Left forelimb (tissue), 1 donor: ENCODE measurements at places on chromosomes 5 and 9.
A peak's percentile ranks its signal among the peaks of the same experiment; 100 is the strongest.

DNA sequence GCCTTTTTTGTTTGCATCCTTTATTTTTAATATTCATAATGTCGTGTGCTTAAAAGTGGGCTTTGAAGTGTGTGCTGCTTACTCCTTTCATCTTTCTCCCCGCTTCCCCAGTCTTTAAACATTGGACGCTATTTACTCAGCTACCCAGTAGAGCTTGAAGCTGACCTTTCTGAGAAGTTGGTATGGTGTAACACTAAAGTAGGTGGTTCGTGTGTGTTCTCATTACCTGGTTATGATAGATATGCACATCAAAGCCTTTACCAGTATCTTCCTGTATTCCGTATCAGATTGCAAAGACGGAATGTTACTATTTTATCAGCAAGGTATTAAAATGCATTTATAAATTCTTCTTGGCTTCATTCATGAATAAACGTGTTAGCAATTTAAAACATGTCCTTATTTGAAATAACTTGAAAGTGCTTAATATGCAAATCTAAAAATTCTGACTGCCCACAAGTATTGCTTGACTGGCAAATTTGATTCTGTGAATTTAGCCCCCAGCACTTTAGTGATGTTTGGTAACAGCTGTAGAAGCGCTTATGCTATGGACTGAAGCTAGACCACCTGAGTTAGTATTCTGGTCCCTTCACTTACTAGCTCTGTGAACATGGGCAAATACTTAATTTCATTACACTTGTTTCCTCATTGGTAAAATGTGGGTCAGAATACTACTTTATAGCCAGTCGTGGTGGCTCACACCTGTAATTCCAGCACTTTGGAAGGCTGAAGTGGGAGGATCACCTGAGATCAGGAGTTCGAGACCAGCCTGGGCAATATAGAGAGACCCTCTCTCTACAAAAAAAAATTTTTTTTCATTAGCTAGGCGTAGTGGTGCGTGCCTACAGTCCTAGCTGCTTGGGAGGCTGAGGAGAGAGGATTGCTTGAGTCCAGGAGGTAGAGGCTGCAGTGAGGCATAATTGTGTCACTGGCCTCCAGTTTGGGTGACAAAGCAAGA is 1.7 kb downstream of the RRAGA start:
- no peak for DNase-seq

GRCh38 chr5:13692172-13692571 is 252.3 kb downstream of the DNAH5 start:
- DNase-seq = no peak

GRCh38 chr9:81047280-81047679 is 642.1 kb downstream of the TLE1 start:
- no peak for DNase-seq

DNA sequence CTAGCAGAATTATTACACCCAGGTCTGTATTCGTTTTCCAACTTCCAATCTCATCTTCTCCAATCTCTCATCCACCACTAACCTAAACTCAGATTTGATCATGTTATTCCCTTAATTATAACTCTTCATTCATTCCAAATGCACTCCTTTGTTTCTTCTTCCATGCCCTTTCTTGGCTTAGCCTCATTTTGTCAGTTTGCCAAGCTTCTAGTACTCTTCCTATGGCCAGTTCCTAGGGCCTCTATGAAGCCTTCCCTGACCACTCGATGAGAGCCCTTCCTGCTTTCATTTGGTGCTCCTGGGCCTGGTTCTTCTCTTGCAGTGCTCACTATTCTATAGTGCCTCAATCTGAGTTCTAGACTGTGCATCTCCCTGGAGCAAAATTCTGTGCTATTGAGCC is 5.8 kb downstream of the FAM219A start:
- DNase-seq = no peak

DNA sequence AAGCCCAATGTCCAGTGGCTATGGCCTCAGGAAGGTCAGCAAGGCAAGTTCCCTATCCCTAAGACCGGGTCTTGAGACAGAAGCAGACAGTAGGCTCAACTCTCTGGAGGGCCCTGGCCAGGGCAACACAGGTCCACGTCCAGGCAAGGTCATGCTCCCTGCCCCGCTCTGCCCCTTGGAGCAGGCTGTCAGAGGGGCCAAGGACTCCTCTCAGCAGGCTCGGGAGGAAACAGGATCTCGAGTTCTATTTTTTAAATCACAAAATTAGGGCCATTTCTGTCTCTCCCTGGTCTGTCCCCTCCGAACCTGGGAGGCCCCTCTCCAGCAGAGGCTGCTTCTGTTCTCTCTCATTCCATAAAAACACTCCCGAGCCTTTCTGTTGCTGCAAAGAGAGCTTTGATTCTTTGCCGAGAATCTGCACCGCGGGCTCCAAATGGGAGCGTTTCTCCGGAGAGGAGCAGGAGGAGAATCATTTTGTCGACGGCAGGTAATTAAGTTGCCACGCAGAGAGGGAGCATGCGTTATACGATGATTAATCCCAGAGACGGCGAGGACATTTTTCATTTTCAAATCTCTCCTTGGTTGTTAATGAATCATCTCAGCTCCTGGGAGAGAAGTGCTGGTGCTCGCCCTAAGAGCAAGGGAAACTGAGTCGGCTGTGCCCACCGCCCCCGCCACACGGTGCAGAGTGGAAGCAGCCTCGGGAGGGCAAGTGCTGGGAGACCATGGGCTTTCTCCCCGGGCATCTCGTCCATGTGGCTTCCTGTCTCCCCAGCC is 24.5 kb upstream of the FCN1 start:
- no peak for DNase-seq

DNA sequence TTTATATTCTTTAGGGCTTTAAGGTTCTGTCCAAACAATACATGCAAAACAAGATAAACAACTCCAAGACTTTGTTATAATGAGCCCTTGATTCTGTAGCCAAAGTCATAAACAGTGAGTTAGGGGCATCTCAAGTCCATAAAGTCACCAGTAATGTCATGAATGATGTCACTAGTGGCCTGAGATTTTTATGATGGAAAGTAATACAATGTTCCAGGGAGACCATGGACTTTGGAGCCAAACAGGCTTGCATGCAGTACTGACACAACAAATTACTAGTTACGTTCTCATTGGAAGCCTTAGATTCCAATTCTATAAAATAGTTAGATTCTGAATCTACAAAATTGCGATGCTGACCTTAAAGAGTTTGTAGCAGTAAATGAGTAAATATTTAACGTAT is 280.0 kb downstream of the HINT1 start:
- DNase-seq = no peak

GRCh38 chr9:133780404-133780945 is 42.3 kb upstream of the SARDH start:
- DNase-seq = no peak

- DNase-seq = no peak
Observed at GRCh38 chr5:176651472-176651980, 4.2 kb downstream of the TSPAN17 start.

GRCh38 chr5:78002690-78003089 is 226.6 kb upstream of the TBCA start:
- no peak for DNase-seq

- peak; percentile 25 for DNase-seq
Observed at GRCh38 chr5:31962871-31963307, 211.2 kb downstream of the GOLPH3 start.

- DNase-seq = no peak
Observed at GRCh38 chr5:98504505-98504904, 269.0 kb upstream of the RGMB start.
